ENCODE measurements at places on chromosomes 11 and 22. TPM values are rescaled to one million over a fixed set of nuclear protein-coding genes. Genes with fewer than 3 reads are reported as not detected.

- no peak for DNase-seq
Observed at GRCh38 chr22:42922374-42923191, 65.5 kb upstream of the ARFGAP3 start.

- no peak for DNase-seq
Observed at GRCh38 chr11:8442301-8442700, 151.7 kb downstream of the STK33 start.

The OR4D10 gene
- not detected for total RNA-seq

The NXPE2 gene
- not detected for total RNA-seq

The SMTNL1 gene
- not detected for total RNA-seq

Data from foreskin keratinocyte (primary cell).